ENCODE measurements at places on chromosomes 12 and 14.

DNA sequence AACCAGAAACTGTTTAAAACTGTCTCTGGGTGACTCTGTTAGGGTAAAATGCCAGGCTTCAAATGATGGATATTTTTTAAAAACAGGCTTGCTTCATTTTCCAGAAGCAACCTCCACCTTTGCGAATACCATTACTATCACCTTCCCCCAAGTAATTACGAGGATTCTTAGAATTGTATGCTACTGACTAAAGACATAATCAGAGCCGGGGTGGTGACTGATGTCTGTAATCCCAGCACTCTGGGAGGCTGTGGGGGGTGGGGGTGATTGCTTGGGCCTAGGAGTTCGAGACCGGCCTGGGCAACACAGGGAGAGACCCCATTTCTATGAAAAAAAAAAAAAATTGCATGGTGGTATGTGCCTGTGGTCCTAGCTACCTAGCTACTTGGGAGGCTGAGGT lies 38.3 kb downstream of the FGD6 start:
- DNase-seq = no peak

GRCh38 chr12:120230326-120230973 lies 29.5 kb upstream of the RPLP0 start:
- no peak for DNase-seq

GRCh38 chr12:42143452-42144157 lies 1.1 kb downstream of the GXYLT1 start:
- DNase-seq = no peak

- no peak for DNase-seq
Measured at GRCh38 chr12:112463478-112463877, 44.7 kb downstream of the PTPN11 start.

DNA sequence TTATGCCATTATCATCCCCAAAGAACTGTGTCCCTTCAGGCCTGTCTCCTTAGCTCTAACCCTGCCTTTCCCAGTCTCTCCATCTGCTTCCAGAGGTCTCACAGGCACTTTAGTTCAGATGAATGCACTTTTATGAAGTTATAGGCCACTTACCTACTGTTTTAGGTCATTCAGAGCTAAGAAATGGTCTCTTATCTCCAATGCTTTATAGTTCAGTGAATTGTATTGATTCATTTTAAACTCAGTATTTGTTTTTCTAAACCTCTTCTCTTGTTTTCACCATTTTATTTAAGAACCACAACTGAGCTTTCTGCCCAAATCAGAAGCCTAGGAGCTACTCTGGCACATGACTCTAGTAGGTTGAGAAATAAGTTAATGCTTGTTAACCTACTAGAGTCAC lies 197.5 kb upstream of the ATP2B1 start:
- DNase-seq = no peak

DNA sequence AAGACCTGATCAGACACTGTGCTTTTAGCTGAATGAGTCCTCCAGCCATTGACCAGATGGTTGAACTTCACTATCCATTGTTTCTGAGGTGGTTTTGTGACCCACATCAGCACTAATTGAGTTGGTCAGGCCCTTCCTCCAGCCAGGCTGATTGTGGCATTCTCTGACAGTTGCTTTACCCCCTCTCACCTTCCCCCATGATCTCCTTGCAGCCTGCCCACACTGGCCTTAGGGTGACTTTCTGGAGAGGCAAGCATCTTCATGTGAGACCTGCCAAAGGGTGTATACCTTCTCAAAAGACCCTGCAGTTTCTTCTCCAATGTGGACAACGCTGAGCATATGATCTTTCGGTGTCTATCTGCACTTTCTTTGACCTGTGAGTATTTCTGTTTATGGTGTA lies 83.9 kb downstream of the GPATCH2L start:
- no peak for DNase-seq

DNA sequence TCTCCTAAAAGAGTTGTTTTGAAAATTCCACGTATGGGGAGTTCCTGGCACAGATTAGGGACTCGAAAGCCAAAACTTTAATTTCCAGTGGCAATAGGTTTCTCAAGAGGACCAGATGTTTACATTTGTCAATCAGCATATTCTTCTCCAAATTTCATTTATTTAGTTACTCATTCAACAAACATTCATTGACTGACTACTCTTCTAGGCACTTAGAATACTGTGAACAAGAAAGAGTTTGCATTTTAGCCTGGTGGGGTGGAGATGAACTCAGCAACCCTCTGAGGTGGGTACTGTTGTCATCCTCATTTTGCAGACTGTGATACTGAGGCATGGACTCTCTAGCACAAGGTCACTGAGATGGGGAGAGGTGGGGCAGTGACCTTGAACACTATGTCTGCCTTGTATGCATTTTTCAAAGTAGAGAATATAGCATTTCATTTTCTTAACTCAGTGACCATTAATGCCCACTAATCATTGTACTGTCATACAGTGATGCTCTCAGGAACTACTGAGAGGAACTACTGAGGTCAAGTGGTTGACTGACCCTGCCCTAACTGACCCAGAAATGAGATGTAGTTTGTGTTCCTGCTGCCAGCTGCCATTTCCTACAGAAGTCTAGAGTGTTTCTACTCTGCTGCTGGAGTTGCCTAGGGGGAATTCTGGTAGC lies 2.2 kb downstream of the L3HYPDH start:
- no peak for DNase-seq

GRCh38 chr12:27244689-27245488 lies 803 bp downstream of the STK38L start:
- no peak for DNase-seq

GRCh38 chr14:83217492-83217891 lies 1683.8 kb upstream of the SEL1L start:
- no peak for DNase-seq

- no peak for DNase-seq
Measured at GRCh38 chr14:84807673-84808072, 722.3 kb upstream of the FLRT2 start.

- DNase-seq = no peak
Measured at GRCh38 chr12:51910168-51910567, 2.9 kb downstream of the ACVRL1 start.

GRCh38 chr12:31057671-31058070 lies 16.0 kb upstream of the DDX11 start:
- no peak for DNase-seq

GRCh38 chr12:68565391-68565903 lies 45.3 kb upstream of the RAP1B start:
- DNase-seq = peak; percentile 63

DNA sequence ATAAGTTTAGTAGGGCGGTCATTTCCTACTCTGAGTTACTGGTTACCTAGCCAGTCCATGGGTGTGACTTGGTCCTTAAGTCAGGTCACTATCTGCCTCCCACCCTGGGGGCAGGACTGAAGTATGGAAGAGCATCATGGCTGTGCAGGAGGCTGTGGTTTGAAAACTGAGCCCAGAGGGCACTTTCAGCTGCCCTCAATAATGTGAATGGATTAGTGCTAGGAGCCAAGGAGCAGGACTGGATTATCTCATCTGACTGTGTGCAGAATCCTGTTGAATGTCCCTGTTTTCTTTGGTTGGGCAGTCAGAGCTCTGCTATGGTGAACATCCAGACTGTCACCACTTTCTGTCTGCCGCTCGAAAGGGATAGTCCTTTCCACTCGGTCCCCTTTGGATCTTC lies 1.6 kb downstream of the ATXN7L3B start:
- DNase-seq = no peak

GRCh38 chr12:116717466-116718437 lies 20.1 kb downstream of the SPRING1 start:
- DNase-seq = no peak

DNA sequence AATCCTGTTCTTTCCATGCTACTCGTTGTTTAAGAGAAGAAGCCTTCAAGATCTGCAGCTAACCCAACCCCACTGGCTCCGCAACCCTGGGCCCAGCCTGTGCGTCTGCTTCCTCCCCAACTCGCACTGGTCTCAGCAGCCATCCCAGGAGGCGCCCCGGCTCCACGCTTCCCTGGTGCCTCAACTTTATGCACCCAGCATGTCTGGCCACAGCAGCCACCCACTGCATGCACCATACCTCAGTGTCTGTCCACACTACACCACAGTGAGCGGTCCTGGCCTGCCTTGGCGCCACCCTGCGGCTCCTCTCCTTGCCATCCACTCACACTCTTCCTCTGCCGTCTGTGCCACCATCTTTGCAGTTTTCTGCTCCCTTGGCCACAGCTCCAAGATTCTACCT lies 27.0 kb upstream of the DHRS4 start:
- no peak for DNase-seq

- DNase-seq = no peak
Measured at GRCh38 chr12:77152623-77153193, 87.3 kb upstream of the E2F7 start.

DNA sequence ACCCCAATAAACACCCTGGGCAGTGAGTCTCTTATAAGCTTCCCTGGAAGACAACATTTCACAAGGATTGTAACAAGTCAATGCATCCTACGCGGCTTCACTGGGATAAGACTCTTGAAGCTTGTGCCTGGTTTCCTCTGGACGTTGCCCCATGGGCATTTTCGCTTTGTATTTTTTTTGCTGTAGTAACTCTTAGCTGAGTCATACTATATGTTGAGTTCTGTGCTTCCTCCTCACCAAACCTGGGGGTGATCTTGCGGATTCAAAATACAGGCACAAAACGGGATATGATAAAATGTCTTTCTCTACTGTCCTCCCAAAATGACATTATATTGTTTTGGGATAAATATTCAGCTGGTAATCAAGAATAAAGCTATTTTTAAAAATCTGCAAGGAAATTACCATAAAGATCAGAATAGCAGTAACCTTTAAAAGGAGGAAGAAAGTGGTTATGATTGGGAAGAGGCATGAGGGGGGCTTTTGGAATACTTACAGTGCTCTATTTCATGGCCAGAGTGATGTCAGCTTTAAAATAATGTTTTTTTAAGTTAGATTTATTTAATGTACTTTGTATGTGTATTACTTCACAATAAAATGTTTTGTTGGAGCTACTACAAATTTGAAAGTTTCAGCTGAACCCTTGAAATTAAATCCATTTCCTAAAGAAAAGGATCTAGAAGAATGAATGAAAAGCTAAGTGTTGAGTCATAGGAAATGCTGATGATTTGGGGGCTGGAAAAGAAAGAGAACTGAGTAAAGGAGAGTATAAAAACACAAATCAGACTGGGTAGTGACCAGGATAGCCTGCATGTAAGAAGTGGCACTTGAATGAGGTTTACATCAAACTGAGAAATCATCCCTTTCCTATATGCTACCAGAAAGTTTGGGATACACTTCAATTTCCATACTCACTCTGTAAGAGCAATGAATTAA lies 14.7 kb downstream of the BTBD7 start:
- no peak for DNase-seq

DNA sequence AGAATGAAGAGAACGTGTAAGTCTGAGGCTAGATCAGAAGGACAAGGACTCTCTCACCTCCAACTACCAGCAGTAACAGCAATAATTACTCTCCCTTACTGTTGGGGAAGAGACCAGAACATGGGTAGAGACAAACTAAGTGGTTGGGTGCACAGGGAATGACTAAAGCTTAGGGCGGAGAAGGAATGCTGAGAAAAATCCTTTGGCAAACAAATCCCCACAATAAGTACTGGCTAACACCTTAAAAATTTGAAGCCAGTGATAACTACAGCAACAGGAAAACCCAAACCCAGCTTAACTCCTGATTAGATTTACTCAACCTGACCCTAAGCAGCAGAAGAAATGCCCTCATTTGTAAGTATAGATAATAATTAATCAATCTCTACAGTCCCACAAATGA lies 759.0 kb downstream of the AACS start:
- no peak for DNase-seq

DNA sequence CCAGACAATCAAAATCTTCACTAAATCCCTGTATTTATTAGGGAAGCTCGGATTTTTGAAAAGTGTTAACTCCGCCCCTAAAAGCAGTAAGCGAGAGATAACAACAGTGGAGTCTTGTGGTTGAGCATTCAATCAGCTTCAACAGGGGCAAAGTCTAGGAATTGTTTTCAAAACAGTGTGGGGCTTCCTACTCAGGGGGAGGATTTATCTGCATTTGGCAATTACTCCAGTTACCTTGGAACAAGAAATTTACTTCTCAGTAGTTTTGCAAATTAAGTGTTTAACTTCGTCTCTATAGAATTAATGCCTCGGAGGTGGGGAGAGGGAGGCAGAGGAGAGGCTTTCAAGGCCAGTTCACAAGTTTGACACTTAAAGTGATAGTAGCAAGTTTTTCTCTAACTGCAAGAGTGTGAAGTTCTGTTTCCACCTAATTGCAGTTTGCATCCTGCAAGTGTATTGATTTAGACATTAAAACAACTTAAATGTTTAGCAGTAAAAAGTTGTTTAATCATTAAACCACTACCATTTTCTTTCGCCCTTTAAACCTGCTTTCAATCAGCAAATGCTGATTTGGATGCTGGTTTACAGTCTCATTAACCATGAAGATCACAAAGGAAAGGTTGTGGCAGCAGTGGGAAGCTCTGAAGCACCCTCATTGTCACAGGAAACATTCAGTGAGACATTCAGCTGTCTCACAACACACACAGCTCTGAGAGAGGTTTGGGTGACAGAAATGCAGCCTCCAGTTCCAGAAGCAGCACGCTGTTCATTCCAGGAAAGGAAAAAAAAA lies 102.0 kb downstream of the HMGA2 start:
- no peak for DNase-seq

- DNase-seq = peak; percentile 20
Measured at GRCh38 chr14:63438065-63438757, 105.0 kb downstream of the PPP2R5E start.

GRCh38 chr12:113933201-113933786 lies 32.8 kb downstream of the RBM19 start:
- no peak for DNase-seq

DNA sequence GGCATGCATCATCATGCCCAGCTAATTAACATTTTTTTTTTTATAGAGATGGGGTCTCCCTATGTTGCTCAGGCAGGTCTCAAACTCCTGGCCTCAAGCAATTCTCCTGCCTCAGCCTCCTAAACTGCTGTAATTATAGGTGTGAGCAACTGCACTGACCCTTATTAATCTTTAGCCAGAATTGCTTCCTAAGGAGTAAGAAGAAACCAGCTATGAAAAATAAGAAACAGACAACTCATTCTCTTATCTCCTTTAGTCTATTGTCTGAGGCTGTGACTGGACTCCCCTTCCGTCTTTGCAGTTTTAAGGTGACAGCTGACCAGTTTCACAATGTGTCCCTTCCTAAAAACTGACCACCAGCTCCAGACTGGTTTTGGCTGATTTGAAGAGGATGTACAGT lies 52.4 kb downstream of the EMP1 start:
- DNase-seq = no peak

- DNase-seq = no peak
Measured at GRCh38 chr12:64903479-64904152, 79.2 kb downstream of the TBC1D30 start.

GRCh38 chr14:37063467-37064240 lies 108.8 kb downstream of the SLC25A21 start:
- no peak for DNase-seq

- DNase-seq = no peak
Measured at GRCh38 chr14:101929946-101930345, 34.4 kb upstream of the DYNC1H1 start.

GRCh38 chr12:77179515-77179914 lies 114.1 kb upstream of the E2F7 start:
- DNase-seq = no peak
